NCI-H446 treated with DMSO at 0.1 percent for 48 hours (cell line): ENCODE measurements at places on chromosomes 7 and 10.

GRCh38 chr10:114102256-114102655 lies 58.6 kb downstream of the ADRB1 start:
- DNase-seq: no peak

- no peak for DNase-seq
Observed at GRCh38 chr10:109741712-109742111, 181.6 kb downstream of the XPNPEP1 start.

GRCh38 chr7:134649226-134649775 lies 2.6 kb downstream of the BPGM start:
- no peak for DNase-seq

DNA sequence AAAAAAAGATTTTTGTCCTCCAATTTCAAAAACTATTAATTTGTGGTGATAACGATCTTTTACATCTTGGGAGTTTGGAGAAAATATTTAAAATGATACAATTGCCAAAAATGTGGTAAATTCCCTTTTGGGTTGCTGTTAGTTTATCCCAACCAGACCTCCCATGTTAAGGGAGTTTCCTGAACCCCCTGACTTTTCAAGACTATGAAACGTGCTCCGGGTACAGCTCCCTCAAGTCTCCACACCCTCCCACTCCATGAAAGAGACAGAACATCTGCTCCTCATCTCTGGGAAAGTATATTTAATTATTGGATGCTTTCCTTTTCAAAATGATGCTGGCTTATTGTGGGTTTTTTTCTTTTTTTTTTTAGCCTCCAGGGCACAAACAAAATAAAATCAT lies 534.6 kb upstream of the NRP1 start:
- no peak for DNase-seq

DNA sequence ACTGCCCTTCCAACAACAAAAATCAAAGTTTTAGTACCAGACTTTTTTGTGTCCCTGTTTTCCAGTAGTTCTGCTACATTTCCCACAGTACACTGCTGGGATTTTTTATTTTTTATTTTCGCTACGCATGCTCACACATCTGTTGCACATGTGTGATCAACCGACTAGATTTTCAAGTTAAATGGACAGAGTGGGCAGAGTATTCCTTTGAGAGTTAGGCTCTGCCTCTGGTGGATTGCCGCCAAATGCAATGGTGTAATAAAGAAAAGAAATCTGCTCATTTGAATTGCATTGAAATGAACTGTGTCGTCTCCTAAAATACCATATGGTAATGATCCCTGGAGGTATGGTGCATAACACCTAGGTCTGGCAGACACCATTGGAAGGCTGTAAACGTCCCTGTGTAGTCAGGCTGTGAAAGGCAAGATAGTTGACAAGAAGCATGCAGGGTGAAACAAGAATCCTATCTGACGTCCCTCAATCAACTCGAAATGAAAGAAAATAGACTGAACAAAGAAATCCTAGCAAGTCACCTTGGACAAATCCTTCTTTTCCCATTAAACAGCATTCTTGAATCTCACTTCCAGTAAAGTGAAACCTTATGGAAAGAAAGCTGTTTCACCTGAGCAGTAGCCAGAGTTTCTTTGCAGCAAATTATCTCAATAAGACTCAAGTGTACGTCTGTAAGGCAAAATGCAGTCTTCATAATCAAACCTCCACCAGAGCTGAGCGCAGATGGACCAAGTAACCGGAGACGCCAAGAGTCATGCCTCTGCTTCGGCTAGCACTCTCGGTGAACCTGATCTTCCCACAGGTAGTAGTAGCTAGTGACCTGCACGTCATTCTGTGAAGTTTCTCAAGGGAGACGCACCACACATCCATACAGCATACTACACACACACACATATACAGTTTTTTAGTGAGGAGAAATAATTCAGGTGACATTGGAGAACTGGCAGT lies 357.3 kb downstream of the CRPPA start:
- DNase-seq: peak; percentile 5

DNA sequence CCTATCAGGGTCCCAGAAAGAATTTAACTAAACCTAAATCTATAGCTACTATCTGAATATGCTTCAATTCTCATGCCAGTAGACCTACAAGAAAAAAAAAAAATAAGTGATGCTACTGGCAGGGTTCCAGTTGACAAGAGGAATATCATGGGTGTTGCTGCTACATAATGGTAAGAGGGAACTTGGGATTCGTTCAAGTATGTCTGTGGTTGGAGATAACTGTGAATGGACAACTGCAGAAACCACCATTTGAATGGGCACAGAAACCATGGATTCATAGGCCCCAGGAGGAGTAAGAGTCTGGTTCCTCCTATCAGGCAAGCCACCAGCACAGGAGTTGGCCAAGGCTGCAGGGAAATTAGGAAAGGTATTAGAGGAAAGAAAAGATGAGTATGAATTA lies 287.6 kb upstream of the HGF start:
- DNase-seq: no peak

- DNase-seq: no peak
Observed at GRCh38 chr10:63343476-63343875, 122.3 kb downstream of the JMJD1C start.

- DNase-seq: no peak
Observed at GRCh38 chr7:12030116-12030515, 181.0 kb upstream of the TMEM106B start.

DNA sequence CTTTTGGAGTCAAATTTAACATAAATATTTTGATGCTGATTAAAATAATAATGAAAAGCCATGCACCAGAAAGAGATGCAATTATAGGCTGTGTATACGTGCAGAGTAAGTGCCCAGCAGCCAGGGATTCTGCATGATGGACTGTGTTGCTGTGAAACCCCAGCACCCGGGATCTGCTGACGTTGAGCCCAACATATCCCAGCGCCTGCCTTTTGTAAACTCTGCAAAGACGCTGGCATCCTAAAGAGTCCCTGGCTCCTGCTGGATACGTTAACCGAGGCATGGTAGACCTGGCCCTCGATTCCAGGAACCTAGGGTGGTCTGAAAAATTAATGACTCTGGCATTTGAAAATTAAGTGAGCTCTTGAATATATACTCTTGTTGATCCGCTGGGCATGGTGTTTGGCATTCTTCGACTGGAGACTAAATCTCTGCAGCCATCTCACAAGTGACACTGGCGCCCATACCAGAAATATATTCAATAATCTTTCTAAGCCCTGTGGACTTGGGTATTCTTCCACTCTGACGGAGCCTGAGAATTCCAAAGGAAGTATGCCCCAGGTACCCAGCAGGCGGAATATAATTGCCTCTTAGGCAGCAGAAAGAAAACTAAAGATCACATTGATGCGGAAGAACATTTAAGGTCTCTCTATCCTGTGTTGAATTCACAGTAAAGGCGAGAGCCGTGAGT lies 191.2 kb upstream of the SH2B2 start:
- DNase-seq: no peak

DNA sequence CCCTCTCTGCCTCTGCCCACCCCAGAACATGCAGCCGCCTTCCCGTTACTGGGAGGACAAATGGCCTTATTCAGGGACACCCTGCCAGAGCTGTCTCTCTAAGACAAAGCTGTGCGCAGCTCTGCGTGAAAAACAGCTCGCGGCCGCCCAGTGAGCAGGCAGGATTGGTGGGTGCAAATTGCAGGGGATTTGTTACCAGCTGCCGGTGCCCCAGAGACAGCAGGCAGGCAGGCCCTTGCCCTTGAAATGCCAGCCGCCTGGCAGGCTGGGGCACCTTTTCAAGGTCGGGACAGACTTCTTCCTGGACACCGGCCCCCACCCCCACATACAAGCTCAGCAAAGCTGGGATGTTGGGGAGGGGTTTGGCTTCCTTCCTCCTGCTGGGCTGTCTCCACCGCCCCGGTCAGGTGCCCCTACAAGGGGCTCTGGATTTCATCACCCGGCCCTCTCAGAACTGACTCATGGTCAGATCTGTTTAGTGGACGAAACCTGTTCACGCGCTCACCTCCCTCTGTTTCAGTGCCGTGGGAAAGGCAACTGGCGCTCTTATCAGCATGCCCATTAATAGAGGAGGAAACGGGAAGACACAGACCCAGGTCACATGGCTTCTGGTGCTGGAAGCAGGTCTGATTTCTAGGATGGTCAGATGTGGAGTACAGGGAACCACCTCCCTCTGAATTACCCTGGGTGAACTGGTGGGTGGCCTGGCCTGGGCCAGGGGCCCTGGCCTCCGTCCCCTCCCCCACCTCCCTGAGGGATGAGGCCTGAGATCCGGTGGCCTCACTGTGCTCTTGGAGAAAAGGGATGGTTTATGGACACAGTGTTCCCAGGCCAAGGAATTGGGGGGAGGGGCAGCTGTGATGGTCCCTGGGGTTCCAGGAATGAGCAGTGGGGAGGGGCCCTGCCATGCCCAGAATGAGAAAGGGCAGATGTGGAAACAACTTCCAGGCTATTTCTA lies 123.9 kb upstream of the PPIF start:
- no peak for DNase-seq

DNA sequence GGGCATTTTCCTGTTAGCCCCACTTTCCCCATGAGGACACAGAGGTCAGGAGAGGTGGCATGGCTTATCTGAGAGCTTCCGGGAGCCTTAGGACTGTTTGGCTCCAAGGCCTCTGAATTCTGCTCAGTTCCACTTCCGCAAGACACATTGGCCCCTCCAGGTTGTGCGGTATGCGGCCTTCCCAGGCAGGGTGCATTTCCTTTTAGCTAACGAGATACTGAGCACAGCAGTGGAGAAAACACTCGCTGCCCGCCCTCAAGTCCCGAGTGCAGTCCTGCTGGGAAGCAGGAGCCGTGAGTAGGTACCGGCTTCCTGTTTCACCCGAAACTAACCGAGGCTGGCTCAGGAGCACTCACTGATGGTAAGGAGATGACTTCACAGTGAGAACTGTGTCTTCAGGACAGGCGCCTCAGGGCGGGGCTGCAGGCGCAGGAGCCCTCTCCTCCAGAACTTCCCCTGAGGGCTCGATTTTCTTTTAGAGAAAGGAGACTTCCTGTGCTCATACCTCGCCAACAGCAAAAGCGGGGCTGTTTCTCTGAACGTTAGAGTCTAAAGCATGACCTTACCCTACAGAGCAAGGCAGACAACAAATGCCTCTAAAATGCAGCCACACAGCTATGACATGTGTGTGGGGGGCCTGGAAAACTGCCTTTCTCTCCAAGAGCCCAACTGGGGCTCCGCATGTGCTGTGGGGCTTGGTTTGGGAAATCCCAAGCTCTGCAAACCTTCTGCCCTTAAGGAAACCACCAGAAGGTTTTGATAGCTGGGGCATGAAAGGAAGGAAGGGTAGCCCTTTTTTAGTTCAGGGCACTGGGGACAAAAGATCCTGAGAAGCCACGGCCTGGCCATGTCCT lies 25.9 kb downstream of the RGS10 start:
- DNase-seq: no peak

DNA sequence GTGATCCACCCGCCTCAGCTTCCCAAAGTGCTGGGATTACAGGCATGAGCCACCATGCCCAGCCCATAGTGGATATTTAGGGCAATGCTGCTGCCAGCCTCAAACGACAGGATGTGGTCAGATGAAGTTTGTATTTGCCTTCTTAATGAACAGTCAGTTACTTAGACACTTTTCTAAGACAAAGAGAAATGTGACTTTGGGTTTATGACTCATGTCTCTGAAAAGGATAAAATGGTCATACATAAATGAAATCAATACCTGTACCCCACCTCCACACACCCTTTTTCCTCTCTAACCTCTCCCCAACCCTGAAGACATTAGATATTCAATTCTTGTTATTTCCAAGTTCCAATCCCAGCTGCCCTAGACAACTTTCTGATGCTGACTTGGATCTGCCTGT lies 109.3 kb upstream of the INSIG1 start:
- DNase-seq: no peak

- DNase-seq: peak; percentile 13
Observed at GRCh38 chr7:111735661-111736551, 173.6 kb upstream of the IMMP2L start.

- no peak for DNase-seq
Observed at GRCh38 chr10:125857185-125857760, 23.8 kb downstream of the DHX32 start.

- no peak for DNase-seq
Observed at GRCh38 chr7:108452707-108453106, 3.5 kb downstream of the NRCAM start.

- DNase-seq: no peak
Observed at GRCh38 chr10:27819781-27820531, 74.3 kb upstream of the MKX start.

DNA sequence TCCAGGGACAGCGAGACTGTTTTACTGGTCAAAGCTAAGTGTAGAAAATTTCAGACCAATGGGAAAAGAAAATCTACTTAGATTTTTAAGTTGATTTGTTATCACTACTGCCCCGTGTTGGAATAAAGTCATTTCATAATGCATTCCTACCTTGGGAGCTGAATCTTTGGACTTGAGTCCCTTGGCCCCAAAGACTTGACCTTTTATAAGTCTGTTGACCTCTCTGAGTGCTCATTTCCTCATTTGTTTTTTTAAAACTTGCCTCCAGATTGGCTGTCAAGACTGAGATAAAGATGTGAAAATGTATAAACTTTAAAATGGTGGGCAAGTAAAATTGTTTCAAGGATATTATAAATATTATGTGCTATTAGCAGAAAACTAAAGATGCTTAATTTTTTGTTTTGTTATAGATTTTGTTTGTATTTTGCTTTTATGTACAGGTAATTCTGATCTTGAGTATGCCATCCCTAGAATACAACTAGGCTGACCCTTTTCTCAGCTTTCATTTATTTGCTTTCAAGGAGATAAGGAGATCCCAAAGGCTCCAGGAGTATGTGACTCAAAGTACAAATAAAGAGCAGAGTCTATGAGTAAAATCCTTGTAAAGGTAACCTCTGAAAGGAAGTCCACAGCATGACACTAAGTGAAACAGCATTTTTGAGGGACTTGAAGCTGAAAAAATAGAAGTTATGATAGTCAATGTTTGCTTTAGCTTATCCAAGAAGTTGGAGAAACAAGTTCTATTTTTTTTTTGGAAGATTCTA lies 54.6 kb downstream of the TMEM26 start:
- DNase-seq: no peak

- no peak for DNase-seq
Observed at GRCh38 chr10:102509387-102509786, 5.6 kb downstream of the SUFU start.

DNA sequence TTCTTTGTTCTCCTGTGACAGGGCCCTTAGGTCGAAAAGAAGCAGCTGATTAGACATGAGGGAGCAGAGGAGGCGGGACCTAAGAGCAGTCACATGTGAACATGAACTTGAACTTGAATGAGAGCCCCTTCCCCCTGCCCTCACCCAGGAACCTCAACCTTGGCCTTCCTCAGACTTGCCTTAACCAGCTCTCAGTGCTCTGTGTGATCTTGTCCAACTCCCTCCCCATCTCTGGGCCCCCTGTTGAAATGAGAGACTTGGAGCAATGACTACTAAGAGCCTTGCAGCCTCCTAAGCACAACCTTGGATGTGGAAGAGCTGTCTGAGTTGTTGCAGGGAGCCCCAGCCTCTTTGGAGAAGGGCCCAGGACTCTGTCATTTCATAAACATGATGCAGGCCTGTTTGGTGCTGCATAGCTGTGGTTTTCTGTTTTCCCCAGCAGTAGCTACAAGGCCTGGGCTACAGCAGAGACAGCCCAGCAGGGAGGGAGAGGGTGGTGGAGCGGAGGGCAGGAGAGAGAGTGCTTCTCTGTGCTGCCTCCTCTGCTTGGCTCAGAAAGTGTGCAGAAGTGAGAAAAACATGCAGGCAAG lies 123.9 kb upstream of the ZMIZ1 start:
- DNase-seq: no peak

- no peak for DNase-seq
Observed at GRCh38 chr10:32938554-32939061, 19.4 kb downstream of the ITGB1 start.
